ENCODE measurements at places on chromosomes 12 and 14.

GRCh38 chr12:113723631-113724030 lies 242.5 kb downstream of the RBM19 start:
- no peak for DNase-seq

DNA sequence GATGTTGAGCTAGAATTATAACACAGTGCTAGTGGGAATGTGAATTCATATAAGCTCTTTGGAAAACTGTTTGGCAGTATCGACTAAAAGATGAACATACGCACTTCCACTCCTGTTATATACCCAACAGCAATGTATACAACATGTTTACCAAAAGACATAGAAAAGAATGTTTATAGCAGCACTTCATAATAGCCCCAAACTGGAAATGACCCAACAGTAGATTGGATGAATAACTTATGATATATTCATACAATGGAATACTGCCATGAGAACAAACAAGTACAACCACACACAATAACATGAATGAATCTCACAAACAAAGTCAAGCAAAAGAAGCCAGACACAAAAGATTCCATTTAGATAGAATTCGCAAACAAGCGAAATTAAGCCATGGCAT lies 28.5 kb upstream of the CDKN3 start:
- DNase-seq: no peak

- no peak for DNase-seq
Observed at GRCh38 chr12:2266666-2267620, 214.2 kb downstream of the CACNA1C start.

DNA sequence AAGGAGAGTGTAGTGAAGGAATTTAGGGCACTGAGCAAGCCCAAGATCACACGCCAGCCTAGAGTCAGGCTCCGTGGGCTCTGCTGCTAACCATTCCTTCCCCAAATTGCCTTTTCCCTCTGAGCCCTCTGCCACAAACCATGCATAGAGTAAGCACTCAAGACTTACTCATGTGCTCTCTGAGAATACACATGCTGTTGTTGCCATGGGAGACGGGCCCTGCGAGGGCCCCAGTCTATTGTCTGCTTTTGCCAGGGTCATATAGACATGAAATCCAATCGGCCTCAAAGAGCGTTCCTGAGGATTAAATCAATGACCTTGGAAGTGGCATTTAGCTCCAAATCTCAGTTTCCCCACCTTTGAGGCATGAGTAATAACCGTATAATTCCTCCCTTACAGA lies 48.7 kb upstream of the WSCD2 start:
- no peak for DNase-seq

DNA sequence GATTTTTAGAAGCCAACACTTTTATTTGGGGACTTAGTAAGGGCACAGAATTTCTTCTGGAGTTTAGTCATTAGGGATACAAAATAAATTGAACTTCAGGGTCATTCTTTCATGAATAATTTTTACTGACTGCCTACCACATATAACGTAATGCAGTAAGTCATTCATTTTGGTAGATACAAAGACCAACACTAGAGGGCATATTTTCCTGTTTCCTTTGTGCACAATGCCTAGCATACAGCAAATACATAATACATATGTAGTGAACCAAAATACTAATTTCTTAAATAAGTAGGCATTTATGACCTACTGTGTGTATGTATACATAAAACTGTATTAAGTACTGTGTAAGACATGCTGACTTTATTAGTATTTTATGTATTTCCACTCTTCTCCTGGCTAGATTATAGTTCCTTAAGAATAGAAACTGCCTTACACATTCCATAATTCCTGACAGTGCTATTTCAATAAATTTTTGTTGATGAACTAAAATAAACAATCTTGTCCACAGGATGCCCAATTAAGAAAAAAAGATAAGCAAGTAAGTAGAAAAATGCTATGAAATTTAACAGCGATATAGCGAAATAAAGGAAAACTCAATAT lies 47.9 kb downstream of the PPP1R12A start:
- no peak for DNase-seq

DNA sequence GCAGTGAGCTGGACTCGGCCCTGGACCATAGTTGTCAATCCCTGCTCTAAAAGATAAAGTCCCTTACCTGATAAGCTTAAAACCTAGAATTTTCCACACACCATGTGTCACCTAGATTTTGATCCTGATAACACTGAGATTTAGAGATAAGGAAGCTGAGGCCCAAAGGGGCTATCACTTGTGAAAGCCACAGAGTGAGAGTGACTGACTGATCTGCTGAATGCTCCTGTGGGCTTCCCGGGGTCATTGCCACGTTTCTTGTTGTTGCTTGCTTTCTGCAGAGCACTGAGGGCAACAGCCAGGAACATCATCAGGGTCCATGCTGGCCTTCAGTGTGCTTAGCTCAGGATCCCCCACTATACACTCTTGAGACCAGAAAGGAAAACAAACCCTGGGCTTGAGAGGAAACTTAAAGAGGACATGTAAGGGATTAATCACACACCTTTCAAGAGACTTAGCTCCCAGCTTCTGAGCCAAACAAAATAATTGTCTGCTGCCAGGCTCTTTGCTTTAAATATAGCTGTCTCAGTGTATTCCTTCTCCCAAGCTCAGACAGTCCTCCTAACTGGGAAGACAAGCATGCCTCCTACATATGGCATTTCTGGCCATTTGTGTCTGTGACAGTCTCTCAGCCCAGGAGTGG lies 82.6 kb upstream of the ARHGAP5 start:
- DNase-seq: no peak

- no peak for DNase-seq
Observed at GRCh38 chr14:23568600-23569331, 1.2 kb upstream of the AP1G2 start.

DNA sequence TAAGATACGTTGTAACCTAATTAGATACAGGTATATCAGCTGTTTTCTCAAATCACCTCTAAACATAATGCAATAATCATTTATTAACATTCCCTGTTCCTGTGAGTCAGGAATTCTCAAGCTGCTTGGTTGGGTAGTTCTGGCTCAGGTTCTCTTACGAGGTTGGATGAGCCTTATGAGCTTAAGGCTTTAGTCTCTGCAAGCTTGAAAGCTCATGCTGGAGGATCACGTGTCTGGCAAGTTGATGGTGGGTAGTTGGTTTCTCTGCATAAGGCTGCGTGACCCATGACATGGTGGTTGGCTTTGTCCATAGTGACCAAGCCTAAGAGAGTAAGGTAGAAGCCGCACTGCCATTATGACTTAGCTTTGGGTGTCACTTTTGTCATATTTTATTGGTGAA lies 62.0 kb downstream of the PLEKHA5 start:
- no peak for DNase-seq
